ENCODE measurements at places on chromosomes 5 and 9.

GRCh38 chr5:27402828-27403227 is 364.4 kb upstream of the CDH9 start:
- DNase-seq: no peak

DNA sequence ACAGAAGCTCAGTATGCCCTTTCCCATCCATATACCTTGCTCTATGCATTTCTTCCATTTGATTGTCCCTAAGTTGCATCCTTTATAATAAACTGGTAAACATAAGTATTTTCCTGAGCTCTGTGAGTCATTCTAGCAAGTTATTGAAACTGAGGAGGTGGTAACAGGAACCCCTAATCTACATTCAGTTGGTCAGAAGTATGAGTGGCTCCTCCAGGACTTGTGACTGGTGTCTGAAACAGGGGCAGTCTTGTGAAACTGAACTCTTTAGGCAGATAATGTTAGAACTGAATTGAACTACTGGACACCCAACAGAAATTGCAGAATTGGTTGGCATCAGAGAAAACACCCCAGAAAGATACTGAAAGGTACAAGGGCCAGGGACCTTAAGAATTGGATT is 133.1 kb upstream of the POU5F2 start:
- DNase-seq: no peak

DNA sequence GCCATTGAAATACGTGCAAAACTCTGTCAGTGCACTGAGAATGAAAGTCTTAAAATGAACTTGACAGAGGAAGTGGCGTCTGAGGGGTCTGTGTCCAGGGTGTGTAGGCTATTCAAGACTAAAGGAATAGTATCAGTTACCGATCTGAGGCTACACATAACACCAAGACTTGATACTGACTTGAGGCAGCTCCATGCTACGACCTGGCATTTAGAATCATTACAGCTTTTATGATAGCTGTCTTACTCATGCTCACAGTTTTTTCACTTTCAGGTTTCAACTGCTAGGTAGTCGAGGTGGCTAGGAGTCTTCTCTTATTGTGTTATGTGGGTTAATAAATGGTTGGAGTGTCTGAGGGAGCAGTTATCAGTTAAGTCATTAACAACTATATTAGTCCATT is 92.8 kb upstream of the SLCO6A1 start:
- no peak for DNase-seq

DNA sequence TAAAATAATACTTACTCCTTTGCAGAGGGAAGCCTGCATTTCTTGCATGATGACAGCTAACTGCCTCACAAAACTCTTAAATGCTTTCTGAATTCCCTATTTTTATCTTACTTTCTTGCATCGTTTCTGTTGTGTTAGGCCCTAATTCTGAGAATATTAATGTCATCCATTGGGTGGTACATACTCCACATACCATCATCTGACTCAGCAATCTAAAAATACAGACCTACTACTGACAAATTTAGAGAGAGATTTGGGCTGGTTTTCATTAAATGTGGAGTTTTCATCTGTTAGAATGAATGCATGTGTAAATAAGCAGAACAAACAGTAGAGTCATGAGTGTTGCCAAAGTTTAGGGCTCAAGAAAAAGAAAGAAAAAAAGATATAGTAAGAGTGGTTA is 26.5 kb upstream of the KCNN2 start:
- no peak for DNase-seq
